ENCODE measurements at places on chromosomes 5 and 9.

GRCh38 chr5:40198736-40199135 lies 481.0 kb upstream of the PTGER4 start:
- no peak for DNase-seq

DNA sequence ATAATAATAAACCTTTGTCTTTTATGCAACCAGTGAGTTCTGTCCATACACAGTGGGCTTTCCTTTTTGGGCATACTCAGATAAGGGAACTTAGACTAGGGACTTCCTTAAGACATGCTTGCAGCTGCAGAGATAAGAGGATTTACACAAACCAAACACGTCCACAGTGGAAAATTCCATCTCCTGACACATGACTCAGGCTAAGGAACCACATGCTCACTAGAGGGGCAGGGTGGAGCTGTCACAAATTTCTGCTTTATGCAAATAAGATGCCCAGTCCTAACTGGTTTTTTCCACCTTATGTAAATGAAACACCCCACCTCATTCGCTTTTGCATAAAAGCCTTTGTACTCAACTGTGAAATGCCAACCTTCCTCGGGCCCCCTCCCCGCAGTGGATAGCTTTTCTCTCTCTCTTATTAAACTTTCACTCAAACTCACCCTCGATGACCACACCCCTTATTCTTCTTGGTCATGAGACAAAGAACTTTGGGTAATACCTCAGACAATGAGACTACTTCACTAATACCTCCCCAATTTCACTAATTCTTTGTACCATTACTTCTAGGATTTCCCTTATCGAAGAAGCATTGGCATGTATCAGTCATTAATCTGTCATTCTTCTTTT lies 170.3 kb upstream of the FTMT start:
- DNase-seq = no peak

GRCh38 chr5:132812781-132813598 lies at the start of gene SOWAHA:
TSS of gene SOWAHA (plus strand) at chr5:132813302. CDS start at chr5:132813622, 320 bp downstream.
- DNase-seq = no peak

- no peak for DNase-seq
Observed at GRCh38 chr5:139577689-139578290, 16.7 kb downstream of the UBE2D2 start.

GRCh38 chr9:2338777-2339365 lies 282.7 kb upstream of the VLDLR start:
- DNase-seq = no peak

DNA sequence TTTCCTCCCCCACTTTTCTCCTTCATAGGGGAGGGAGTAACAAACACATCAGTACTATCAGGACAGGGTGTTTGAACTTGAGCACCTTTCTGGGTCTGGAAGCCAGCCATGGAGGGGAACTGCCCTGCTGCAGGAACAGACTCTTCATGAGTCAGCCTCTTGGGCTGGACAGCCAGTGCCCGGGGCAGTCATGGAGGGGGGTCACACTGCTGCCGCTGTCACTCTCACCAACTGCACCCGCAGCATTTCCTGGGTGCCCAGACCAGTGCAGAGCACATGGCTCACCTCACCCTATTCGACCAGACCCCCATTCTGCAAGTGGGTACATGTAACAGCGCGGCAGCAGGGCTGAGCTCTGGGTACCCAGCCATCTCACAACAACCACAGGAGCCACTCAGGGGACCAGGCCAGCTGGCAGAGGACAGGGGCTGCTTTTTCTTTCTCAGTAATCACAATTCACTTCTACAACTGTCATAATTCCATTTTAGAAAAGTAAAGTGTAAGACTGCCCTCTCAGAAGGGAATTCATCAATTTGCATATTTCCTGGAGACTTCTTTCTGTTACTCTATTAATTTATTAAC lies 118.4 kb downstream of the CTNND2 start:
- no peak for DNase-seq

DNA sequence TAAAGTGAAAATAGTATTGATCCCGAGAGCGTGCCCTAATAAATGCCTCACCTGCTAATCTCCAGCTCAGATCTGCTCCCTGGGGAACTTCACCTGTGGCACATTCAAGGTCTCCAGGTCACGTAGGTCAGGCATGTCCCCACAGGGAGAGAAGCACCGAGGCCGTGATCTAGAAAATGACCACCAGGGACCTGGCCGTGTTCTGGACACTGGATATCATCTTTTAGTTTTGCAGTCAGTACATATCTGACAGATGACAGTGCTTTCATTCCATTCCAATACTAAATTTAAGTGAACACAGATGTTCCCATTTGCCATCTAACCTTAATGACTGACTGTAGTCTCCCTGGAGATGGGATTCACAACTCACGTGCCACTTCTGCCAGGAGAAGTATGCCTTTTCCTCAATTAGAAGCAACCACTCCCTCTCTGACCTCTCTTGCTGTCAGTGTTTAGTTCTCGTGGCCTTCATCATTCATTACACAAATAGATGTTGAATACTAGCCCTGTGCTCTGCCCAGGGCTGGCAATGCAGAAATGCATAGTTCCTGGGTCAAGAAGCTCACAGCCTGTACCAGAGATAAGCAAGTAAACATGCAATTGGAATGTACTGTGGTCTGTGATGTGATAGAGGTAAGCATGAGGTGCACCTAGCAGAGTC lies 276.5 kb downstream of the NTRK2 start:
- DNase-seq = no peak

GRCh38 chr9:13974891-13975290 lies 339.1 kb downstream of the NFIB start:
- no peak for DNase-seq

- DNase-seq = no peak
Observed at GRCh38 chr9:86238861-86239770, 20.3 kb downstream of the C9orf153 start.

DNA sequence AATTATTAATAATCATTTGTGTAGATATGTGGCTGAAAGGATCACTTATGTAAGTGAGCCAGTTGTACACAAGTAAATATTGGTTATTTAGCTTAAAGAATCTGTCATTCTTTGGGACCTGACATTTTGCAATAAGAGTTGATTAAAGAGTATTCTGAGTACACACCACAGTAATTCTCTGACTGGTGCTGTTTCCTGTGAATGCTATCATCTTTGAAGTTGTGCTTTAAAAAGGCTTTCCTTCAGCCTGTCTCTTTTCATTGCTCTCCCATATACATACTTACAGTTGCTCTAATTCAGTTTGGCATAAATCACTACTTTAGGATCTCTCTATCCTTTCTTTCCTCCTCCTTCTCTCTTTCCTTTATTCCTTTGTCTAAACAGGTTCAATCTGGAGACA lies 8.7 kb upstream of the CSNK1G3 start:
- DNase-seq = no peak

- DNase-seq = no peak
Observed at GRCh38 chr9:114995681-114996221, 65.4 kb upstream of the TNFSF8 start.

DNA sequence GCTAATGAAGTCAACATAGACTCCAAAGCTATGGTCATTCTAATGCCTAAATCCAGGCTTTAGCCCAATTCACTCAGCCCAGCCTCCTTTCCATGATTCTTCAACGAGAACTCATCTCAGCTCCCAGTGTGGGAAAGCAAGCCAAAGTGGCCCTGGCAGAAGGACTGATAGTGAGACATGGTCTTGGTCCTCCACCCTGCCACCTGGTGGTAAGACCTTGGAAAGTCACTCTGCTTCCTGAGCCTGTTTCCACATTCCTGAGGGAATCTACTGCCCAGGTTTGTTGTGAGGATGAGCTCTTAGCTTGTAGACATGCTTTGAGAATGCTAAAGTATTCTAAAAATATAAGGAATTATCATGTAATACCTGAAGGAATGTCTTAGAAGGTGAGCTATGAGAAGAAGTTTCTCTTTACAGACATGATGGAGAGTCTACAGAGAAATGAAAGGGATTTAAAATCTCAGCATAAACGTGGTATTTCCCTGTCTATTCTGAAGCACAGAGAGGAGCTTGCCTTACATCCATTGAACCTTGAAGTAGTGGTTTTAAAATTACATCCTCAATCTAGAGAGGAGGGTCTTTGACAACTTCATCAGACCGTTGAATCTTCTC lies 173.5 kb downstream of the TRIM32 start:
- DNase-seq = peak; percentile 1

- DNase-seq = no peak
Observed at GRCh38 chr9:123555646-123556045, 199.6 kb downstream of the CRB2 start.

- DNase-seq = no peak
Observed at GRCh38 chr5:60700416-60700757, 421 bp upstream of the DEPDC1B start.

DNA sequence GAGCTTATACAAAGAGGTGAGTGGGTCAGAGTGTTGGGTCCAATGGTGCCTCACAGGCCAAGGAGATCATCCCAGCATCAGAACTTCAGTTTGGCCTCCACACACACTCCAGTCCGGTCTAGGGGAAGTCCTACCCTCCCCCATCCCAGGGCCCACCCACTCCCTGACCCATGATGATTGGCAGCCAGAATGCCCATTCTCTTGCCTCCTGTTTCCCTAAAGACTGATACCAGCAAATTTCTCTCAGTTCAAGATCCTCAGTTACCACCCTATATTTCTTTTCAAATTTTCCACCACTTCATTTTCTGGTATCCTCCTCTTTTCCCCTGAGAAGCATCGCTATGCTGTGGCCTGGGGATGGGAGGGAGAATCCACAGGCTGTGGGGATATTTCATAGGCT lies 21.9 kb downstream of the DRD1 start:
- no peak for DNase-seq

- no peak for DNase-seq
Observed at GRCh38 chr9:135567311-135567710, 5.8 kb downstream of the PAEP start.

DNA sequence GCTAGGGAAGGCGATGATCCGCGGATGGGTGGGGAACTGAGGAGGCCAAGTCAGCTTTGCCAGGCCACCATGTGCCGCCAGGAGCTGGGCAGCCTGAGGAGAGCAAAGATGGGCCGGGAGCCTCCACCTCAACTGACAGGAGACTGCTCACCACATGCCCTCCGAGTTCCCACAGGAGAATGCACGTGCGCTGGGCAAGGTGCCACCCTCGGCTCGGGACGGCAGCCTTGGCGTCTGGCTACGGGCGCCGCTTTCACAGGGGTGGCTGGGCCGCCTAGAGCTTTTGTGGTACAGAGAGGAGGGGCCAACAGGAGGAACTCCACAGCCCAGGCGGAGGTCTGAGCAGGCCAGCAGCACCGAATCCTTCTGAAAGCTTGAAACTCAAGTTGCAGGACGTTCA lies 5.3 kb upstream of the TBC1D9B start:
- no peak for DNase-seq

- DNase-seq = no peak
Observed at GRCh38 chr9:114515528-114515927, 10.3 kb upstream of the WHRN start.

GRCh38 chr5:119614838-119615237 lies 14.5 kb upstream of the FAM170A start:
- DNase-seq = no peak

GRCh38 chr9:135910216-135910615 lies 2.9 kb upstream of the CAMSAP1 start:
- DNase-seq = no peak

- no peak for DNase-seq
Observed at GRCh38 chr5:94911276-94911675, 292.8 kb downstream of the SLF1 start.

Measured in T-helper 1 cell (primary cell).